ENCODE measurements at places on chromosomes 2 and 18.
A peak's percentile ranks its signal among the peaks of the same experiment; 100 is the strongest.

- no peak overlapping the region for H3K27ac ChIP-seq
- no peak overlapping the region for H3K4me3 ChIP-seq
- no peaks in the 10 kb centered on the region for H3K4me1 ChIP-seq
- peaks cover 7% of the 10 kb centered on the region for H3K27me3 ChIP-seq
Observed at GRCh38 chr2:197675711-197676188, 363 bp upstream of the RFTN2 start.

GRCh38 chr18:48645427-48646002 is 106.7 kb downstream of the CTIF start:
- H3K36me3 ChIP-seq = no peaks in the 10 kb centered on the region
- H3K4me1 ChIP-seq = no peaks in the 10 kb centered on the region
- H3K27me3 ChIP-seq = no peaks in the 10 kb centered on the region
- H3K27ac ChIP-seq = no peak overlapping the region
- no peak for DNase-seq

DNA sequence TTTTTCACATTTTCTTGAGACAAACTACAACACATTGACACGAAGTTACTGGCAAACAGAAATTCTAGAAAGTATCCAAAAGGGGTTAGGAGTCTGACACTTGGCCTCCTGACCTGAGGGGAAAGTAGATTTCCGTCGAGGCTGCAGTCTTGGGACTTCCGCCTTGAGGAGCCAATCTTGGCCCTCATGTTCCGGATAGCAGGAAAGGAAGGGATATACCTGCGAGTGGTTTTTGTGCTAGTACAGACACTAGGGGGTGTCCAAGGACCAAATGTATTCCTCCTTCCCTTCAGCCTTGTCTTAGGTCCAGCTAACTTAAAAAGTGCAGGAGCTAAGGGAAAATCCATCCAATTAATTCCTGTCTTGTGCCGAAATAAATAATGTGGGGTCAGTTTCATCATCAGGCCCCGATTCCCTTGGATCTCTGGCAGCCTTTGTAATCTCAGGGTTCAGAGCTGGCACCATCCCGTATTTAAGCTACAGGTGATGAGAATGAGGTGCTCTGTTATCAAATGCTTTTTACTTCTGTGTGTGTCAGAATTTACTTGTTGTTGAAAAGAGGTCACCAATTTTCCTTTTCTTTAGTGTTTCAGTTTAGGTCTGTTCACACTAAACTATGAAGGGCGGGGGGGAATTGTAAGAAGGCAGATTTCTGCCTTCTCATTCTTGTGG is 330.2 kb upstream of the FANCL start:
- no peak overlapping the region for H3K27ac ChIP-seq
- H3K4me1 ChIP-seq = no peaks in the 10 kb centered on the region
- no peaks in the 10 kb centered on the region for H3K36me3 ChIP-seq
- DNase-seq = no peak

DNA sequence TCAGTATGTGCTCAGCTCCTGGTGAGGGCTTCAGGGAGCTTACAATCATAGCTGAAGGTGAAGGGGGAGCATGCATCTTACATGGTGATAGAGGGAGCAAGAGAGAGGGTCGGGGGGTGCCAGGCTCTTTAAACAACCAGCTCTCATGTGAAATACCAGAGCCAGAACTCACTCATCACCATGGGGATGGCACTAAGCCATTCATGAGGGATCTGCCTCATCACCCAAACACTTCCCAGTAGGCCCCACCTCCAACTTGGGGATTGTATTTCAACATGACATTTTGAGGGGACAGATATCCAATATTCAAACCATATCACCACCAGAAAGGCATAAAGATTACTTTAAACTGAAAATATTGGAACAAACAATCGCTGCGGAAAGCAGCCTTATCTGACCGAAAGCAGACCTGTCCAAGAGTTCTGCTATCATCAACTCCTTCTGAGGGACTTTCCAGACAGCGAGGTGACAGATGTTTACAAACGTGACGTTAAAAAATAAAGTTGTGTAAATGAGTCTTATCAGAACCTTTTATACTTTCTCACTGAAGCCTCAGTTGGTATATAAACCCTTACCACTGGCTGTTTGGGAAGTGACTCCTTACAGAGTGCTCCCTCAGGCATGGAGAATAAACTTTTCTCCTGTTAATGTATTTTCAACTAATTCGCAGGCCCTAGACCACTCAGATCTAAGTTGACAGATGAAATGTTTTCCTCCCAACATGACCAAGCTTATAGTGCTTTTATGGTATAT is 35.5 kb upstream of the PTH2R start:
- DNase-seq = no peak
- no peaks in the 10 kb centered on the region for H3K4me1 ChIP-seq
- H3K27me3 ChIP-seq = no peaks in the 10 kb centered on the region
- no peak overlapping the region for H3K4me3 ChIP-seq
- H3K36me3 ChIP-seq = no peaks in the 10 kb centered on the region

GRCh38 chr2:167353605-167354280 is 465.5 kb downstream of the XIRP2 start:
- DNase-seq = no peak
- H3K36me3 ChIP-seq = no peaks in the 10 kb centered on the region
- H3K4me3 ChIP-seq = no peak overlapping the region
- no peaks in the 10 kb centered on the region for H3K27me3 ChIP-seq
- no peak overlapping the region for H3K27ac ChIP-seq

GRCh38 chr2:82790206-82791021 is 1668.7 kb downstream of the SUCLG1 start:
- no peaks in the 10 kb centered on the region for H3K27me3 ChIP-seq
- H3K4me3 ChIP-seq = no peak overlapping the region
- DNase-seq = no peak

GRCh38 chr2:111617299-111618225 is 266.4 kb downstream of the ANAPC1 start:
- no peak overlapping the region for H3K4me3 ChIP-seq
- H3K36me3 ChIP-seq = no peaks in the 10 kb centered on the region
- DNase-seq = no peak
- H3K4me1 ChIP-seq = no peaks in the 10 kb centered on the region
- H3K27ac ChIP-seq = no peak overlapping the region

GRCh38 chr18:12750076-12750714 is 47.4 kb downstream of the PSMG2 start:
- DNase-seq = no peak
- no peak overlapping the region for H3K27ac ChIP-seq
- H3K4me1 ChIP-seq = no peaks in the 10 kb centered on the region
- H3K27me3 ChIP-seq = no peaks in the 10 kb centered on the region
- no peaks in the 10 kb centered on the region for H3K36me3 ChIP-seq

DNA sequence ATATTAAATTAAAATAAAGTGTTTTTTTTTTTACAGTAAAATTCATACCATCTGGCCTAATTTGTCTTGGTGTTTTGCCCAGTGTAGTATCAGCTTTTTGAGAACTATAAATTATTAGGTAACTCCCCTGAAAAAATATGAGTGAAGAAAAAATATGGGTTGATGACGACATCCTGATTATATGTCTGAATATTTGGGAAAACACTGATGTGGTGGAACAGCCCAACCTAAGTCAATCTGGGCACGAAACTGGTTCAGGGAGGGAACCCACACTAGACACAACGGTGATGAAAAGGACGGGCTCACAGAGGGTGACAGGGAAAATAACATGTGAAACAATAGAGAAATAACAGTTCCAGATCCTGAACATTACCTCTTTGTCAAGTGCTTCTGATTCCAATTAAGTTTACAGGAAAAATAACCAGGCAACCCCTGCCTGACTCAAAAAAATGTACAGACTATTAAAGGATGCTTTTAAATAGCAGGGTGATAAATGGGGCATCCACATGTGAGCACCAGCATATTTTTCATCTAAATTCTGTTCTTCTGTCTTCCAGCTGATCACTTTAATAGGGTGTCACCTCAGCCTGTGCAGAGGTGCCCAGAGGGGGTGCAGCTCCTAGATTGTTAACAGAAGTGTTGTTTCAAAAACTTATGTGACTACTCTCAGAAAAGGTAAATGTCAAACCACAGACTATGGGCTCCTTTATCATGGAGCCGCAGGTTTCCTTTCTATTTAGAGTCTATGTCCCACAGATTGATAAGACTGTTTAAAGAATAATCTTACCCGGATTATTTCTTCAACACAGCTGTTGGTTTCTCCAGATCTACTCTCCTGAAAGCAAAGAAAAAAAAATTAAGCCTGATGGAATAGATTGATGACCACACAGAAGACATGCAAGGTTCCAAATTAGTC is 305.4 kb downstream of the AFF3 start:
- H3K4me1 ChIP-seq = no peaks in the 10 kb centered on the region
- H3K4me3 ChIP-seq = no peak overlapping the region
- DNase-seq = no peak
- H3K27ac ChIP-seq = no peak overlapping the region
- H3K36me3 ChIP-seq = no peaks in the 10 kb centered on the region
- H3K27me3 ChIP-seq = no peaks in the 10 kb centered on the region

DNA sequence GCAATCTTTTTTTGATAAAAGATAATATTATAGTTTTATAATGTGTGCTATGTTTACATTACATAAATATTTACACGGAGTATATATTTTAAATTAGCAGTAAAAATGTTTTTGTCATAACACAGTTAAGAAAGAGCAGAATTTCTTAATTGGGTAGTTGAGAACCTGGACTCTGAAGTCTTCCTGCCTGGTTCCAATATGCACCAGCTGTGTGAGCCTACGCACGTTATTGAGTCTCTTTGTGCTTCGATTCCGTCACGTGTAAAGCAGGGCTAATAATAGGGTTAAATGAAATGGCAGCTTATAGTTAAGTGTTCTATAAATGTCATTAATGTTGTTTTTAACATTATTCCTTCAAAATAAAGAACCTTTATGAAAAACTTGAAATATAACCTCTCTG is 1.2 kb upstream of the CCDC88A start:
- DNase-seq = no peak
- H3K4me1 ChIP-seq = no peaks in the 10 kb centered on the region
- H3K27ac ChIP-seq = no peak overlapping the region
- H3K4me3 ChIP-seq = peak overlapping the region; percentile 83

- H3K27me3 ChIP-seq = no peaks in the 10 kb centered on the region
- no peak overlapping the region for H3K27ac ChIP-seq
- DNase-seq = no peak
- H3K4me3 ChIP-seq = no peak overlapping the region
- H3K36me3 ChIP-seq = no peaks in the 10 kb centered on the region
Observed at GRCh38 chr2:217060516-217060915, 200.7 kb upstream of the TNP1 start.

GRCh38 chr2:209624192-209624938 is 147.3 kb upstream of the UNC80 start:
- no peaks in the 10 kb centered on the region for H3K36me3 ChIP-seq
- no peak overlapping the region for H3K4me3 ChIP-seq
- H3K27ac ChIP-seq = no peak overlapping the region
- DNase-seq = no peak
- no peaks in the 10 kb centered on the region for H3K4me1 ChIP-seq
- H3K27me3 ChIP-seq = no peaks in the 10 kb centered on the region

DNA sequence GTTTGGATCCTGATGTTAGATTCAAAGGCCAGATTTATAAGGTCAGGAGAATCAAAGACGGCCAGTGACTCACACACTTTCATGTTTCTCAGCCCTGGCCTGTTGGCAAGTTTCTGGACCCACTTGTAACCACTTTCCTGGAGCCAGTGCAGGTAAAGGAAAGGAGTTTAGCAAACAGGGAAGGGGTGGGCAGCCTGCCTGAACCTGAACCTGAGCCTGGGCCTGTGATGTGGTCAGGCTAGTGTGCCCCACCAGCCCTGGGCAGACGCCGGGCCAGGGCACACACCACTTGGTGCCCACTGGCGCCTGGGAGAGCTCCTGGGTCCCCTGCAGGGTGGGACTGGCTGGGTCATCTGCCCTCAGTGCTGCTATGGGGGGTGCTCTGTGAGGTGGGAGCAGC is 100.5 kb upstream of the SPRED2 start:
- no peaks in the 10 kb centered on the region for H3K4me1 ChIP-seq
- H3K4me3 ChIP-seq = no peak overlapping the region
- no peak for DNase-seq
- H3K36me3 ChIP-seq = no peaks in the 10 kb centered on the region

DNA sequence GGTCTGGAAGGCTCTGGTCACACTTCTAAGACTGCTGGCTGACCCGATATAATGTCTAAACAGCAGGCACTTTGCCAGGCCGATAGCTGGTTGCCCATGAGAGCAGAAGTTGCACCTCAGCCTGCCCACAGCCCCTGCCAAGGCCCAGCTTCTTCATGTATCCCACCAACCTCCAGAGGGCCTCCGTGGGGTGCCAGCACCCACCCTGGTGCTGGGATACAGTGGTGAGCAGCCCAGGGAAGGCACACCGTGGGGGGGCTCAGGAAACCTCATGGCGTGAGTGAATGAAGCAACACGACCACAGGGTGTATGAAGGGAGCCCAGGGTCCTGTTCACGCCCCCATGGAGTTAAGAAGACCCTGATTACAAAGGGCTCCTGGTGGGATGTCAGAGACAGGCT is 16.2 kb upstream of the GLI2 start:
- H3K27me3 ChIP-seq = no peaks in the 10 kb centered on the region
- no peak for DNase-seq
- no peaks in the 10 kb centered on the region for H3K36me3 ChIP-seq
- H3K4me1 ChIP-seq = no peaks in the 10 kb centered on the region

All from effector memory CD4-positive, alpha-beta T cell (primary cell).